ENCODE measurements at places on chromosomes 5 and 9. TPM values are rescaled to one million over a fixed set of nuclear protein-coding genes. Genes with fewer than 3 reads are reported as not detected.

DNA sequence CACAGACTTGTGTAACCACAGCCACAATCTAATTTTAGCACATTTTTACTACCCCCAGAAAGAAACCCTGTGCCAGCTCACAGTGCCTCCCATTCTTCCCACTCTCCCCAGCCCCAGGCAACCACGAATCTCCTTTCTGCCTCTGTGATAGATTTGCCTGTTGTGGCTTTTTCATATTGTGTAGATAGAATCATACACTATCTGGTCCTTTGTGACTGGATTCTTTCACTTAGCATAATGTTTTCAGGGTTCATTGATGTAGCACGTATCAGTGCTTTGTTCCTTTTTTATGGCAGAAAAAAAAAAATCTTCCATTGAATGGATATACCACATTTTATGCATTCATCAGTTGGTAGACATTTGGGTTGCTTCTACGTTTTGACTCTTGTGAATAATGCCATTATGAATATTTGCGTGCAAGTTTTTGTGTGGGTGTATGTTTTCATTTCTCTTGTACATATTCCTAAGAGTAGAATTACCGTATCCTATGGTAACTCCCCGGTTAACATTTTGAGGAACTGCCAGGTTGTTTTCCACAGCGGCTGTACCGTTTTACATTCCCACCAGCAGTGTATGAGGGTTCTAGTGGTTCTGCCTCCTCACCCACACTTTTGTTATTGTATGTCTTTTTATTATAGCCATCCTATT, 64.5 kb downstream of the RCL1 start:
- DNase-seq = no peak

ARL15 gene
- polyA plus RNA-seq = 17.1 TPM

FABP6 gene
- not detected for polyA plus RNA-seq

DNA sequence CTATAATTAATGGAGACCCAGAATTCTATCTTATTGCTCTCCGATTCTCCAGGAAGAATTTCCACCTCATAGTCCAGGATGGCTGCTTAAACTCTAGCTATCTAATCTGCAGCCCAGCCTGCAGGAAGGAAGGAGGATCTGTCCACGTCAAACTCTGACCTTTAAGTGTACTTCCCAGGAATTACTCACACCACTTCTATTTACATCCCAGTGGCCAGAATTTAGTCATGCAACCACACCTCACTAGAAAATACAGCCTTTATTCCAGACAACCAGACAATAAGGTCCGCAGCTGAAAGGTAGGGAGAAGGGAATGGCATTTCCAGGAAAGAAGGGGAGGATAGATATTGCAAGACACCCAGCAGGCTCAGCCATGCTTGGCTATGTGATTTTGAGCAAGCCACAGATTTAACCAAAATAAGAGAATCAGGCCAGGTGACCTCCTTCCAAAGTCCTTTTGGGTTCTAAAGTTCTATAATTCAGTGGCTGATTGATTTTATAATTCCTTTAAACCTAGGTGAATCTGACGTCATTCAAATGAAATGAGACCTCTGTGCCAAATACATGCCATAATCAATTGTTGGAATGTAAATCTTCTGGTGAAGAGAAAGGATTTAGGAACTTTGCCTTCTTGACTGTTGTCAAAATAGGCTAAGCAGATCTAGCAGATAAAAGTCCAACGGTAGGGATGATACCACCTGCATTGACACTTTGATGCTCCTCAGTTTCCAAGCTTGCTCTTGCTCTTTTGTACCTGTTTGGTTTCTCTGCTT, 3.7 kb upstream of the DENND1A start:
- DNase-seq = no peak

ANKRD18A gene
- not detected for polyA plus RNA-seq

GRCh38 chr9:133453651-133454050, 6.1 kb upstream of the CACFD1 start:
- DNase-seq = no peak

DNA sequence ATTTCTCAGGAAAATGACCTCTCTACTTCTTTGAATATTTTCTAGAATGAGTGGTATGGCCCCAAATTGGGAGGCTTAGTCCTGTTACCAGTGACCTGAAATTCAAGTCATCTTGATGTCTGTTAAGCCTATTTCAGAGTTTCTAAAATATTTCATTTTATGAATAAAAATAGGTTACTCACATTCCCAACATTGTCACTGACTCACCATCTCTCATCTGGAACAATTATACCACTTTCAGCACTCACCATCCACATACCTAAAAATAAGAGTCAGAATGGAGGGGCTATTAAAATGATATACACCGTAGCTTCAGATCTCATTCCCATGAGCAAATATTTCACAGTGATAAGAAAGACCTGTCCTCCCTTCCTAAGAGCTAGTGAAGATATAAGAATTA, 71.8 kb downstream of the KIAA1958 start:
- DNase-seq = no peak

DNA sequence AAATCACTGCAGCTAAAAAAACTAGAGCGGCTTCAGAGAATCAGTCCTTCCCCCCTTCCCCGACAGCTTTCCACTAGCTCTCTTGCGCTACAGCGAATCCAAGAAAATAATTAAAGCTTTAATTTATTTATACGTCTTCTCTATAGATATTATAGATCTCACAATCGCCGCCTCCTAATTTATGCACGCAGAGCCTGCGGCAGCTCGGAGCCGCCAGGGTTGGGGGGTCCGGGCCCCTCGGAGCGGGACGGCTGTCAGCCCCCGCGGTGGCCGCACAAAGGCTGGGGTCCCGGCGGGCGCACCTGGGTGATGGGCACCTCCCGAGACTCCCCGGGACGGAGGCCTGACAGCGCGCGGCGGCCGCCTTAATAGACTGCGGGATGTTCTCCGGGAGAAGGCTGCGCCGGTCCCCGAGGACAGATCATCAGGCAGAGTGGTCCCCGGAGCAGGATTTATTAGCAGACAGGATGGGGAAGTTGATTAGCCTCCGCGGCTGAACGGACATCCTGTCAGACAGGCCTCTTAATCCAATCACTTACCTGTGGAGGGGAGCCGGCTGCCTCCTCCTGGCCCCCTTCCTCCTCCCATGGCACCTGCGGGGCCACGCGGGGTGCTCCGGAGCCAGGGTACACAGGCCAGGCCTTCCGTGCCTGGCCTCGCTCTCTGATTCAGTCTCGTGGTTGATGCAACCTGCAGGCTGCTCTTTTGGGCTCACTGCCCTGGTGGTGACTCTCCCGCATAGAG, 166.8 kb downstream of the MELK start:
- no peak for DNase-seq

GRCh38 chr5:124332273-124332672, 414.2 kb downstream of the ZNF608 start:
- no peak for DNase-seq

DNA sequence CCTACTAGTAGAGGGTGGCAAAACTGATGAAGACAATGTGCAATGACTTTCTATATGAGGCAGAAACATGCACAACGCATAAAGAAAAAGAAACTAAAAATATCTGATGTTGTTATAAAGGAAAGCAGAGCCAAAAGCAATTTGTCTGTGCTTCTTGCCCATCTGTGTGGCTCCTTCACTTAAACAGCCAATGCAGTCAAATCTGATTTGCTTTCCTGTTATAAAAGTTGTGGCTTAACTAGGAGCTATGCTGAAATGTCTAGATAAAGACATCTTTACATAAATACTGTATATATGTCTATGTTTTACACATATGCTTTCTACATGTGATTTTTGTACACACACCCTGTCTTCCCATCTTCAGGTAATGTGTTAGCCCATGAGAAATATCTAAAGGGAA, 508.2 kb downstream of the CETN3 start:
- DNase-seq = no peak

NPM1 gene
- polyA plus RNA-seq = 2,664 TPM

- no peak for DNase-seq
Observed at GRCh38 chr9:128628471-128629048, 28.1 kb downstream of the DYNC2I2 start.

All from AG04450 (cell line).